ENCODE measurements at places on chromosomes 12 and 14.

GRCh38 chr12:26848156-26848825, 15.3 kb upstream of the ITPR2 start:
- DNase-seq, result no peak

GRCh38 chr14:65174783-65175182, 72.5 kb upstream of the MAX start:
- no peak for DNase-seq

DNA sequence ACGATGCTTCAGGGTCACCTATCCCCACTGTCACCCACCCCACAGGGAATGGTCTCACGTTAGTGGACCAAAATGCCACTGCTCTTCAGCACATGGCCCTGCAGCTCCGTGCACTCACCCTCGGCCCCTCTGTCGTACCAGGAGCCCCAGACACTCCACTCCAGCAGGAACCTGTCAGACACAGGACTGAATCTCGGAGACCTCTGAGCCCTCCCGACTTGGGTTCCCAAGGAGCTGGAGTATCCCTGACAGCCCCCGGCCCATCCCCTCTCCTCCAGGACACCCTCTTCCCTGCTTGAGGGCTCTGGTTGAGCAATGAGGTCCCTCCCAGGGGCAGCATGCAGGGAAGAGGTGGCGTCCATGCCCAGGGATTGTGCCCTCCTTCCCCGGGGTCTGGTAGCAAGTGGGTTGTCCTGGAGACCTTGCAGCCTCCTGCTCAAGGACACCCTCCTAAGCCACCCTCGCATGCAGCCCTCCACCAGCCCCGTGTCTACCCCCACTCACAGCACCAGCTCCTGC, 20.4 kb upstream of the LRTM2 start:
- DNase-seq, result no peak

GRCh38 chr12:64781280-64782190, 22.3 kb upstream of the GNS start:
- DNase-seq, result no peak

DNA sequence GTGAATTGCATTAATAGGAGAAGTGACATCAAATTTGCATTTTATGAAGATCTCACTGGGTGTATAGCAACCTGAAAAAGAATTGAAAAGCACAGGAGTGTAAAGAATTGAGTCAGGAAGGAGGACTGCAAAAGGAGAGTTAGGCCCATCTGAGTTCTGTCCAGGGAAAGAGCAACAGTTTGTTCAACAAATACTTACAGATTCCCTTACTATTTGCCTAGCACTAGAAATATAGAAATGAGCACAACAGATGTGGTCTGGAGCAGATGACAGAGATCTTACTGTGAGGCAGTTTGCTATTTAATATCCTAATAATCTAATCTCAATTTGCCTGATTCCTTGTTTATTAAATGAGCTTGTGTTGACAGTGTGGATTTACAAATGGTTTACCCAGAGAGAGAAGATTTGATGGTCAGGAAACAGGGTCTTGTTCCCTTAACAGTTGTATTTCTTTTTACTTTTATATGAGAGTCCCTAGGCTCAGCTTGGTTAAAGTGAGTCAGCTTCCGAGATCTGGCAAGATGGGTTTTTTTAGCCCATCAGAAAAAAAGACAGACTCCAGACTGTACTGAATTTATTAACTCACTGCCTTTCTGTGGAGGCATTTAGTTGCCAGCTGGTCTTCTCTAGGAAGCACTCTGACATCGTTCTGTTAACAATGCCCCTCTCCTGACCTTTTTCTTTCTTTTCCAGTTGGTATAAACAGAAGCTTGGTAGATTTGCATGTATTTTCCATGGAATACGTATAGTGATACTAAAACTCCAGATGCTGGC, 229.7 kb downstream of the TTC6 start:
- no peak for DNase-seq

DNA sequence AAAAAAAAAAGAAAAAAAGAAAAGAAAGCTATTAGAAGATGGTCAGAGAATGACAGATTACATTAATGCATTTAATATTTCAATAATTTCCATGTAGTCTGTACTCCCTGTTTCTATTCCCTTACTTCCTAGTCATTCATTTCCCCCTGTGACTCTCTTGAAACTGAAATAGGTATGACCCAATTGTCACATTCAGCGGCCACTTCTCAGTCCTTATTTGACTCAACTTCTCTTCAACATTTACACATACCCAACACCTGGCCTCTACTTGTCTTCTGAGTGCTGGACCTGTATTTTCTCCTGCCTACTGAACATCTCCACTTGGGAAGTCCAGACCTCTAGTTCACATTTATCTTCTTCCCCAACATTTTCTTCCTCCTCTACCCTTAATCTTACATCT, 7.2 kb downstream of the EEA1 start:
- no peak for DNase-seq

DNA sequence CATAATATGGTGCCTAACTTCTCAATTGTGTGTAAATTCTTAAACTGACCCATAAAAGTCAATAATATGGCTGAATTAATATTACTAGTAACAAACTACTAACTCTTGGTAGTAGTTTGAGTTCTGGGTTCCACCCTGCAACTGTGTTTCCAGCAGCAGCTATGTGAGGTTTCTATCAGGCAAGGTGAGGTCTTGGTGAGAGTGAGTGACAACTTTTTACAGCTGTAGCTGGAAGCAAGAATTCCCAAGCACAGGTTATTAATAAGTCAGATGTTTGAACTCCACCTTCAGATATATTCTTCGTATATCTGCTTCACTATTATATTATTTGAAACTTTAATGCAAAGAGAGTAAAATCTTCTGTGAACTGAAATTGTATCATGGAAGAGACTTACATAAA, 43.8 kb downstream of the MAP4K5 start:
- DNase-seq, result no peak

DNA sequence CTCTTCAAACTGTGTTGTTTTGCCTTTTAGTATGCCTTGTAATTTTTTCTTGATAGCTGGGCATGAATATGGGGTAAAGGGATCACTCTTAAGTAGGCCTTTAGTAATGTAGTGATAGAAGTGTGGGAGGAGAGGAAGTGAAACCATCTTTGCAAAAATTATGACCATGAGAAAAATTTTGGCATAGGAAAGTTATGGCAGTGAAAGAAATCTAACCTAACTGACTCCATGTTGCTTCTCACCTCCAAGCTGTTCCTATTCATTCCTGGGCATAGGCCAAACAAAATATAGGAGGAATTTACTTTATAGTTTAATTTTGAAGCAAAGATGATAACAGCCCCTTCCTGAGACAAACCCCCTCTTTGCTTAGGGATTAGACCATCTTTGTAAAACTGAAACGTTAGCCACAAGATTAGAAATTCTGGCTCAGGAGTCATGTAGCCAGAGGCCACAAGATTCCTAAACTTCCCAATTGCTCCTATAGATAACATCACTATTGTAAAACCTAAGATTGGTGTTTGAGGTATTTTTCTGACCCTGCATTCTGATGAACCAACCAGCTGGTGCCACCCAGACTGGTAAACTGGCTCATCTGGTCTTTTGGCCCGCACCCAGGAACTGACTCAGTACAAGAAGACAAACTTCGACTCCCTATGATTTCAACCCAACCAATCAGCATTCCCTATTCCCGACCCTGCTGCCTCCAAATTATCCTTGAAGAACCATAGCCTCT, 45.8 kb downstream of the CRADD start:
- DNase-seq, result no peak

DNA sequence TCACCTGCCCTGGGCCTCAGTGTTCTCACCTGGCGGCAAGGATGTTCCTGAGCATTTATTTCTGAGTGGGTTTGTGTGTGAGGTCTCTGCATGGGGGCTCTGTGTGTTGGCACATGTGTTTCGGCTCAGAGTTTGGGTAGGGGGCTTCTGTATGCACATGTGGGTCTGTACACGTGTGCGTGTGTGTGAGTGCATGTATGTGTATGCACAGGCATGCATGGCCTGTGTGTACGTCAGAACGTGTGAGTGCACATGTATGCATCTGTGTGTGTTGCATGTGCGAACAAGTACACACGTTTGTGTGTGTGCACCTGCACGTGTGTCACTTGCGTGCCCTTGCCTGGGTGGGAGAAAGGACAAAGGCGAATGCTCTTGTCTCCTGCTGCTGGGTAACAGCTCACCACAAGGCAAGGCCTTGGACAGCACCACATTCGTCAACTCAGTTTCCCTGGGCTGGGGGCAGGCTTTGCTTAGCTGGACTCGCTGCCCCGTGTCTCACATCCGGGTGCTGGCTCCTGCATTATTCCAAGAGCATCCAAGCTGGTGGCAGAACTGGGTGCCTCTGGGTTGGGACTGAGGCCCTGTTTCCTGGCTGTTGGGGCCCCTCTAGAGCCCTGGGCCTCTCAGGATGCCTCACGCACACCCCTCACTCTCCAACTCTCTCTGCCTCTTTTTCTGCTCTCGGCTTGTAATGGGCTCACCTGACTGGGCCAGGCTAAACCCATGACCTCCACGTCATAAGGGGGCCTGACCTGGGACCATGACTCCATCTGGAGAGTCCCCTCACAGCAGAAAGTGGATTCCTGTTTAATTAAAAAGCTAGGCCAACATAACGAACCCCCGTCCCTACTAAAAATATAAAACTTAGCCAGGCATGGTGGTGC, 153.6 kb upstream of the C14orf180 start:
- no peak for DNase-seq

- DNase-seq, result no peak
Observed at GRCh38 chr12:113244047-113244460, 22.8 kb downstream of the TPCN1 start.

- DNase-seq, result no peak
Observed at GRCh38 chr12:41476499-41477439, 288.6 kb downstream of the PDZRN4 start.

DNA sequence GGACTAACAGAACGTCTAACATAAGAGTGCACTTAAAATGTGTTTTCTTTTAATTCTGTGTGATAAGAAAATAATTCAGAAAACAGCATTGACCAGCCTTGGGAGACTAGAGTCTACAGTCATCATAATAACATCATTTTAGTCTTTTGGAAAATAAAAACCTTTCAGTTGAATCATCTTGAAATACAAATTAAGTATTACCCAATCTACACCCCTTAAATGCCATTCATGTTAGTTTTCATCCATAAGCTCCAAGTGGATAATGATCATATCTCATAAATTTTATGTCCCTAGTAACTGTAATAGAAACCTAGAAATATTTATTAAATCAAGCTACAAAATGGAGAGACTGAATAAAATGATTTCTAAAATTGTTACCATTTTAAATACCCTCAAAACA, 32.4 kb downstream of the EPS8 start:
- DNase-seq, result peak; percentile 61

DNA sequence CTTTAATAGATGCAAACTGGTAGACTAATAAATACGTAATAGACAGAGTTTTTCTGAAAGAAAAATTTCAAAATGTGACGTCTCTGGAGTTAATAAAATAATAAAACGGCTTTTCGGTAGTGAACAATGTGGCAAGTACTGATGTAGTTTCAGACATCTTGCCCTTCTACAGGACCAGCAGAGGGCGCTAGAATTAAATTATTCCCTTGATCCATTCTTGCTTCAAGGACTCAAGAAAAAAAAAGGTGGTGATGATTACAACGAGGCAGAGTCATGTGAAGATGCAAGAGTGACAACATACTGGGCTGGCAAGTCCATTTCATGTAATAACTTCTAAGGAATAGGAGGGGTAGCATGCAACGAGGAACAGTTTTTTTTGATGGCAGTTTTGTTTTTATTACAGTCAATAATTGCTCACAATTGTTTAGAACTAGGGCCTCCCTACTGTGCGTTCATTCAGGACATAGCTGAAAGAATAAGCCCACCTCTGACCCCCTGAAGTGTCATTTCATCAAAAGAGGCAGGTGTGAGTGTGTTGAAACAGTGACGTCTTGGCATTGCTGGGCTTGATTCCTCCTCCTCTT, 101.0 kb upstream of the GZMB start:
- peak; percentile 43 for DNase-seq

- no peak for DNase-seq
Observed at GRCh38 chr12:20865873-20866272, 55.4 kb downstream of the SLCO1B3 start.

DNA sequence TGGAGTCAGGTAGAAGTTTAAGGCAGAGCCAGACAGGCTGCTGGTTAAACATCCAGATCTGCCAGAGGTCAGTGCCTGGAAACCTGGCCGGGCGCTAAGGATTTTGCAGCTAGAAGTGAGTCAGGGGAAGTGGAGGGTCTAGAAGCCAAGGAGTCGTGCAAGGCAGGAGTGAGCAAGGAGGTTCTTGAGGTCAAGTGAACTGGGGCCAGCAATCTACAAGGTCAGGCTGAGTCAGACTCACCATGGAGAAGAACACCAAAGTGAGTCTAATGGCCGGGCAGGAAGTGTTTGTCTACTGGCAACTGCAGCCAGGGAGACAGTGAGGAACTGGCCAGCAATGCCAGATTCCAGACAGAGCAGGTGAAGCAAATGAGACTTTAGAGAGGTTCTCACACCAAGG, 628.2 kb downstream of the ETNK1 start:
- no peak for DNase-seq

DNA sequence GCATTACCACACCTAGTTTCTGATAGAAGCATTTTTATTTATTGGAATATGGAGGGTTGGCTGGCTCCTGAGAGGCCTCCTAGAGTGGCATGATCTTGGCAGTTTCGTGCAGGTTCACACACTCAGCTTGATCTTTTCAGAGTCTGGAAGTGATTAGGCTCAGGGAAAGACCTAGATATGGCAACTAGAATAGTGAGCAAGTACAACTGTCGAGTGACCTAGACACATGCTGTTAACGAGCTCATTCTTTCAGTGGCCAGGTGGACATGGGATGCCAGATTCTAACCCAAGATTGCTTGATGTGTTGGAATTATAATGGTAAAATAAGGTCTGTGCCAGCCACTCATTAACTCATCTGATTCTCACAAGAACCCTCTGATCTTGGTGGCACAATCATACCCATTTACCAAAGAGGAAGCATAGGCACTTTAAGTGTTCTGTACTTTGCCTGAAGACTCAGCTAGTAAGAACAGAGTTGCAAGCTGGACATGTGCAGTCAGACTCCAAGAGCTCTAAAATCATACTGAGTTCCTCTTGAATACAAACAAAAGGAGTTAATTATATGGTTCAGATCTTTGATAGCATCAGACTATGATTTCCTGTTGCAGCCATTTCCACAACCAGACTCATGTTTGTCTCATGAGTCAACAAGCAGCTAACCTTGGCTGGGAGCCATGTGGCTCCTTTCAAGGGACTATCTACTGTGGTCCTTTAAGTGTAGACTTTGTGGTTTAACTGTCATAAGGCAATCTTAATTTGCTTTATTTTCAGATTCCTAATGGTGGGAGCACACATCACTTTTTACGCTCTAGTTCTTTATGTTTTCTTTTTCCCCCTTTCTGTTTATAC, 144.2 kb downstream of the PLEKHA5 start:
- peak; percentile 92 for DNase-seq

DNA sequence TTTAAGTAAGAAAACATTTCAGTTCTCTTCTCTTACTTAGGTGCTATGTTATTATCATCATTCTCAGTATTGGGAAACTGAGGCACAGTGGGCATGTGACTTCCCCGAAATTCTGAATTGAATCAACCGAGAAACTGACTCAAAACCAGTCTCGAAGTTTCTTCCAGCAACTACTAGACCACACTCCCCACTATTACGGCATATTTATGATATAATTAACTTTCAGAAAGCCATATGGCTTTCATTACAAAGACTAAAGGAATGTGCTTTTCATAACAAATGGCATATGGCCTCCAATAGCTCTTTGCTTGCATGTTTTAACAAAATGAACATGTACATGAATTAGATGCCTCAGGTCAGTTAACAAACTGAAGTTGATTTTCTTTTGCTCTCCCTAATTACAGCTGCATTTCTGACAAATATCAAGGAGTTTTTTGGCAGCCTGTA, 182.9 kb upstream of the SLC38A2 start:
- peak; percentile 83 for DNase-seq

GRCh38 chr12:102480406-102480805, at the start of gene IGF1:
Gene IGF1, minus strand, starts transcription at chr12:102480563. Its CDS starts 182 bp downstream, at chr12:102480381.
- no peak for DNase-seq

- DNase-seq, result no peak
Observed at GRCh38 chr14:75860561-75861160, 121.1 kb downstream of the TGFB3 start.

Data from AG09309 (cell line).